Liver (tissue), 10 donors: ENCODE measurements at places on chromosomes 1 and 21.

GRCh38 chr1:55444667-55445066, 229.5 kb upstream of the USP24 start:
- no peak for DNase-seq

DNA sequence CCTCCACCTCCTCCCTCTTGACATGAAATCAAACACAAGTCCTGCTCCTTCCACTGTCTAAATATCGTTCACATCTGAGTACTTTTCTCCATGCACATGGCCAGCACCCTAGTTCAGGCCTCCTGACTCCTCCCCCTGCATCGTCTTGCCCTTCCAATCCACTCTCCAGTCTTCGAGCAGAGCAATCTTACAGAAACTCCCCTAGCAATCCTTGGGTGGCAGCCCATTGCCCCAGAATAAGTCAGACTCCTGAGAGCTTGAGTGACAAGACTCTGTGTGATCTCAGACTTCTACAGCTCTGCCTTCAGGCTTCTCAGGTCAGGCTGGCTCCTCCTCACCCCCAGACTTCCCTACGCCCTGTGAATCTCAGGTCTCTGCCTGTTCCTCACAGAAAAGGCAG, 5.5 kb downstream of the SH2D2A start:
- no peak for DNase-seq

DNA sequence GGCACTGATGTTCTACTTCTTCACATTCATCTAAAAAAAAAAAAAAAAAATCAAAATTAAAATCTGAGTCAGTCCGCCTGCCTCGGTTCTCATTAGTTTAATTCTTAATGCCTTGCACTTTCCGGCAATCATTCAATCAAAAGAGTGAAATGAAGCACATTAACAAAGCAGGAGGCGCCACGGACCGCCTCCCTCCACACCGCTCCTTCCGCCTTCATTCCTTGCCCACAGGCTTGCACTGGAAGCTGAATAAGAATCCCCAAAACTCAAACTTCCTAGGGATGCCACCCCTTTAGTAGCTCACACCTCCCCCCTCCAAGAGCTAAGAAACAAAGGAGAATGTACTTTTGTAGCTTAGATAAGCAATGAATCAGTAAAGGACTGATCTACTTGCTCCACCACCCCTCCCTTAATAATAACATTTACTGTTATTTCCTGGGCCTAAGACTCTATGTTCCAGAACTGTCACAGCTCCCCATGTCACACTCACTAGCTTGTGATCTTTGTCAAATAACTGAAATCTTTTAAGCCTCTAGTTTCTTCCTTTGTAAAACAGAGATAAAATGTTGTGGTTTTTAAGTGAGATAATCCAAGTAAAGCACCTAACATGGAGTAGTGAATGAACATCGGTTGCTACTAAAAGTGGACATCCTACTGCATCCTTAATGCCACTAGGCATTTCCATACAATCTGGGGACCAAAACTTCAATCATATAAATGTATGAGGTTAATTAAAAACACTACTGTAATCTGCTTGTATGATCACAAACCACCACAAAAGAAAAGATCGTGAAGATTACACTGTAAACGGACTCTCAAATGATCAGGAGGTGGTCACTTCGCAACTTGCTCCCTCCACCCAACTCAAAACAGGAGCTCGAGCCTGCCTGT, 27.4 kb downstream of the LGALS8 start:
- no peak for DNase-seq

DNA sequence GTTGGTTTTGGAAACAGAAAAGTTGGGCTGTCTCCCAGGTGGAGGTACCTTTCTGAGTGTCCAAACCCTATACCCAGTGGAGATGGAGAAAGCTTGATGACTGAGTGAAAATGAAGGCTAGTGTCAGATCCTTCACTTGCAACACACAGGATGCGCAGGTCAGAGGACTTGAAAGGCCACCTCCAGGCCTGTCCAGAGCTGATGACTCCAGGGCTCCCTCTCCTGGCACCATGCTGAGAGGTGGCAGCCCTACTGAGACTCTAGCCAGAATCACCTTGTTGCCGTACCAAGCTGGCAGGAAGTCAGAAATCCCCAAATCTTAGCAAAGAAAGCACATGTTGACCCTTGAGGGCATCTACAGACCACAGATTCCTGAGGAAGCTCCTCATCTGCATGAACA, 16.4 kb downstream of the KNCN start:
- DNase-seq, result no peak

DNA sequence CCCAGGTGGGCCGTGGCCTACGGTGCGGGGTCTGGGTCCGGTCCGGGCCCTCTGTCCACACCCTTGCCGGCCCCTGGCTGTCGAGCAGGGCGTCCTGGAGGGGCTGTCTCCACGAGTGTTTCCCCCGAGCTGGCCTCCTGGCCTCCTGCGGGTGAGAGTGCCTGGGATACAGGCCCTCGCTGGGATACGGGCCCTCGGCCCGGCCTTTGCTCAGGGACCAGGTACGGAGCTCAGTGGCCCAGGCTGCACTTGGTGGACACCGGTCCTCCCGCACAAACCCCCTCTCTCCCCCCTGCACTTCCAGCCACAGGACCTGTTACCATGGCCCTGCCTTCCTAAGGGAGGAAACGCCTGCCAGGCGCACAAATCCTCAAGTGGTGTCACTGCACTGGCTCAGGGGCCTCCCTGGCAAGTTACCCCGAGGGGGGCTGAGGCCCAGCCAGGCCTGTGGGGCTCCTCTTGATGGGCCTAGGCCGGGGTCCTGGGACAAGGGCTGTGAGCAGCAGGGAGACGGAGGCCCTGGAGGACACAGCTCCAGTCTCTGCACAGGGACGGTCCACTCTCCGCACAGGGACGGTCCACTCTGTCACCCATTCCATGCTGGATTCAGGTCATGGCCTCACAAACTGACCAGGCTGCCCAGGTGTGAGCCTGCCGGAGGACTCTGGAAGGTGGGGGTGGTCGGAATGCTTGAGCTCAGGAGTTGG, 18.2 kb upstream of the RNF223 start:
- no peak for DNase-seq

DNA sequence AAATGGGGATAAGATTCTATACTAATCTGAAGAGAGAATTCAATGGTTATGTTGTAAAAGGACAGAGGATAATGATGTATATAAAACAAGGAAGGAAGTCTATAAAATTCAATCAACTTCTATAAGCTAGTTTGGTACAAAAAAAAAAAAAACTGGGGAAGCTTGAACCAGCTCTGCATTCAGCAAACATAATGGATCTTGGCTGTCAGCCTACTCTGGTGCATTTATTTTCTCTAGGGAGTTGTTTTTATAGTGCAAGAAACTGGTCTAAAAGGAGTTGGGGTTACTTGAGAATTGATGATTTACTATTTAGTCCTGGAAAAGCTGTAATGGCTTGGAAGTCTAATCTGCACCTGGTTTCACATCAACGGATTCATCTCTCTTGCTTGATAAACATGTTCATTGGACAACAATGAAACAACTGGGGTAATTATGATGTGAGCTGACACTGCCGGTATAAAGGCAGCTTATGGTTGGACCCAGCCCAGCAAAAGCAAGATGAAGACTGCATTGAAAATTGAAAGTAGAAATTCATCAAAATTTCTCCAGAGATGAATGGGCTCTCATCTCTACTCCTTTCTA, 199.4 kb upstream of the NRIP1 start:
- DNase-seq, result no peak

- DNase-seq, result no peak
Observed at GRCh38 chr1:171898941-171899340, 57.6 kb downstream of the DNM3 start.

- no peak for DNase-seq
Observed at GRCh38 chr1:24939675-24940193, 9.7 kb upstream of the RUNX3 start.

- no peak for DNase-seq
Observed at GRCh38 chr1:11316701-11317100, 43.7 kb downstream of the UBIAD1 start.

DNA sequence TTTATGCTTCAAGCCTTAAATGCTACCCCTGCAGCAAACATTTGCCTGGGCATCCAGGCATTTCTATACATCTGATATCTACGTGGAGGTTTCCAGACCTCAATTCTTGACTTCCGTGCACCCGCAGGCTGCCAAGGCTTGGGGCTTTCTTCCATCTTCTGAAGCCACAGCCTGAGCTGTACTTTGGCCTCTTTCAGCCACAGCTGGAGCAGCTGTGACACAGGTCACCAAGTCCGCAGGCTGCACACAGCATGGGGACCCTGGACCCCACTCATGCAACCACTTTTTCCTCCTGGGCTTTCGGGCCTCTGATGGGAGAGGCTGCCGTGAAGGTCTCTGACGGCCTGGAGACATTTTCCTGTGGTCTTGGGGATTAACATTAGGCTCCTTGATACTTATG, 5.4 kb upstream of the HAO2 start:
- DNase-seq, result no peak

- DNase-seq, result no peak
Observed at GRCh38 chr1:159172614-159173291, 1.3 kb downstream of the CADM3 start.

- no peak for DNase-seq
Observed at GRCh38 chr1:48329486-48329885, 107.0 kb downstream of the SLC5A9 start.

DNA sequence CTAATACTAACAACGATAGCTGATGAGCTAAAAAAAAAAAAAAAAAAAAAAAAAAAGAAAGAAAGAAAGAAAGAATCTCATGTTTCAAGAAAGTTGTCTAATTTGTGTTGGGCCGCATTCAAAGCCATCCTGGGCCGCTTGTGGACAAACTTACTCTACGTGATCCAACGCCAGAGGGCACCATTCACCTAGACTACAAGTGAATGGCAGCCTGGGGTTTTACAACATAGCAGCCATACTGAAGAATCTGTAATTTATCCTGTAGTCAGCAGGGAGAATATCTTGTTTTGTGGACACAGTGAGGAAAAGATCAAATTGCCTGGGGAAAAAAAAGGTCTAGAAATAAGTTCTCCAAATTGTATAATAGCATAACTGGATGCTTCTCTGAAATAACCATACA, 47.0 kb downstream of the CYP2J2 start:
- DNase-seq, result peak; percentile 65

DNA sequence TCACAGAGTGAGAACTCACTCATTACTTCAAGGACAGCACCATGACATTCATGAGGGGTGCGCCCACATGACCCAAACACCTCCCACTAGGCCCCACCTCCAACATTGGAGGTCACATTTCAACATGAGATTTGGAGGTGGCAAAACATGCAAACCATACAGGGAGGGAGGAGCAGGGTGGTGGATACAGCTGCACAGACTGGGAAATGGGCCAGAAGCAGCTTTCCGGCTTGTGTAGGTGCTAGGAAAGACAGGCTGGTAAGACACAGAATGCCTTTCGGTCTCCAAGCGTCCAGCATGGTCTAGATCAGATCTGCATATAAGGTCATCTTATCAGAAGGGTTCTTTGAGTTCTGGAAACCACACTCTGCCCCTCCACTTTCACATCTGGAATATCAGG, 35.1 kb upstream of the TINAGL1 start:
- no peak for DNase-seq

GRCh38 chr1:27346991-27347624, 5.3 kb downstream of the SYTL1 start:
- no peak for DNase-seq

- peak; percentile 12 for DNase-seq
Observed at GRCh38 chr1:53342735-53343470, 15.0 kb upstream of the LRP8 start.

DNA sequence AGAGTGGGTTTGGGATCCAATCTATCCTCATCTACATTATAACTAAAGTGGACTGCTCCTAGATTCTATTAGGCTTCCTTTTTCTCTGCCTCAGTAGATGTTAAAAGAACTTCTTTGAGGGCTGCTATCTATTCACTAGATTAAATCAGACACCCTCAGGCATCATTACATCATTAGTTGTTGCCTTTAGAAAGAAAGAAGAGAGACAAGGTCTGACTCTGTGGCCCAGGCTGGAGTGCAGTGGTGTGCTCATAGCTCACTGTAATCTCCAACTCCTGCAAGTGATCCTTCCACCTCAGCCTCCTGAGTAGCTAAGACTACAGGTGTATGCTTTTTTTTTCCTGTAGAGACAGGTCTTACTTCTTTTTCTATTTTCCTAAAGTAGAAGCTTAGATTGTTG, 71.1 kb upstream of the EXO1 start:
- DNase-seq, result no peak

- DNase-seq, result no peak
Observed at GRCh38 chr1:214538496-214538895, 12.9 kb downstream of the PTPN14 start.

DNA sequence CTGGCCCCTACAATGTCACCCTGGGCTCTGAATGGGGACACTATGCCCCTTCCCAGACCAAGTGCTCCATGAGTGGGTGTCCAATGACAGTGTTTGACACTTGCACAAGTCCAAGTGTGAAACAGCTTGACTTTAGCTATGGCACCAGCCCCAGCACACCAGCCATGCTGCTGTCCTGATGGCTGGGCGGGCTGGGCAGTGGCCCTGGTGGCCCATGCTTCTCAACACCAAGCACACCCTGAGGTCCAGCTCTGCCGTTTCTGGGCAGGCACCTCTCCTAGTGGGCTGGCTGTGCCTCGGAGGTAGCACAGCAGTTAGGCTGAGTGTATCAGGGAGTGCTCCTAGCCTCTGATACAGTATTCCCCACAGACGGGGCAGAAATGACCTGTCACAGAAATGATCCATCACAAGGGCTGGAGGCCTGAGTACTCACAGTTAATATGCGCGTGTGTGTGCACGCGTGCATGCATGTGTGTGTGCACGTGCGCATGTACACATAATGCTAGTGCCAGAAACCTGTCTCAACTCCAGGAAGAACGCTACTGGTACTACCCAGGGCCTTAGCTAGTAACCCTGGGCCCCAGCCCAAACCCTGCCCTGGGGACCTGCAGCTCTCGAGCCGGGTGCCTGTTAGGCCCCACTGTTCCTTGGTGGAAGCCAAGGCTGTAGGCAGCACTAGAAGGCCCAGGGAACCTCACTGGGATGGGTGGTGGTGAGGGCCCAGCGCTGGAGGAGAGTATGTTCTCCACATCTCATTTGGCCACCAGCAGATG, 134.0 kb downstream of the DMRTB1 start:
- no peak for DNase-seq

DNA sequence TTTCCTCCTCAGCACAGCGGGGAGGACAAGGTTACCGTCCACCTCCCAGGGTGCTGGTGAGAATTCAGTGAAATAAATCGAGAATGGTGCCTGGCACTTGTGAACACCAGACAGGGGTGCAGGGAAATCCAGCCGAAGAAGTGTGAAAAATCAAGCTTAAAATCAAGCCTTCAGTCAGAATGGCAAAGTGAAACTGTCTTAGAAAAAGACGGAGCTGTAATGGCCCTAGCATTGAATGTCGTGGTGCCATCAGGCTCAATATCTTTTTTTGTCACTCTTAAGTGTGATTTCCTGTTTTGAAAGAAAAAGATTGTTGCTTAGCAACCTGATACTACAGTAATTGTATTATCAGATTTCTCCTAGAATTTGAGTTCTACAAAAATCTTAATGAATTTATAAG, 22.1 kb downstream of the EDARADD start:
- DNase-seq, result no peak

DNA sequence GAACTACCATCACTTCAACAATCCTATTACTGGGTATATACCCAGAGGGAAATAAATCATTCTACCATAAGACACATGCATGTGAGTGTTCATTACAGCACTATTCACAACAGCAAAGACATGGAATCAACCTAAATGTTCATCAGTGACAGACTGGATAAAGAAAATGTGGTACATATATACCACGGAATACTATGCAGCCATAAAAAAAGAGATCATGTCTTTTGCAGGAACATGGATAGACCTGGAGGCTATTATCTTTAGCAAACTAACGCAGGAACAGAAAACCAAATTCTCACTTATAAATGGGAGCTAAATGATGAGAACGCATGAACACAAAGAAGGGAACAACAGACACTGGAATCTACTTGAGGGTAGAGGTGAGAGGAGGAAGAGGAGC, 39.0 kb downstream of the KIAA0319L start:
- DNase-seq, result no peak
